ENCODE measurements at places on chromosomes 2 and 18.

- DNase-seq = no peak
These were observed 166.1 kb upstream of the ZNF521 start for GRCh38 chr18:25517881-25518715.

DNA sequence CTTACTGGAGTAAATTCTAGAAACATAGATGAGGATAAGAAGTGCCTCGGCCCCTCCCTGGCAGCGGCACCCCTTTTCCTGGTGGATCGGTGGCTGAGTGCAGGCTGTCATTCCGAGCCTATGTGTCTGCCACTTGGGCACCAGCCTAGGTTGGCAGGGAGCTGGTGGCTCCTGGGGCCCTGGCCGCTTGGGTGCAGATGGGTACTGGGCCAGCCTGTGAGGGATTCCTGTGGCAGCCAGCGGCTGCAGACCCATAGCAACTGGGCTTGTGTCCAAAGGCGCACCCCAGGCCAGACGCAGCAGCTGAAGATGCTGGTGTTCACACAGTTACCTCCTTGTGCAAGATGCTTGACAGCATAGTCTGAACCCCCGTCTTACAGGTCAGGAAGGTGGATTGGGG, 2.8 kb downstream of the SNORC start:
- DNase-seq = no peak

DNA sequence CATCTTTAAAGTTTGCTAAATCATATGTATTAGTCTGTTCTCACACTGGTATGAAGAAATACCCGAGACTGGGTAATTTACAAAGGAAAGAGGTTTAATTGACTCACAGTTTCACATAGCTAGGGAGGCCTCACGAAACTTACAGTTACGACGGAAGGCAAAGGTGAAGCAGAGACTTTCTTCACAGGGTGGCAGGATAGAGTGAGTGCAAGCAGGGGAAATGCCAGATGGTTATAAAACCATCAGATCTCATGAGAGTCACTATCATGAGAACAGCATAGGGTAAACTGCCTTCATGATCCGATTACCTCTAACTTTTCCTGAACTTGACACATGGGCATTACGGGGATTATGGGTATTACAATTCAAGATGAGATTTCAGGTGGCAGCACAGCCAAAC, 1075.2 kb upstream of the NRXN1 start:
- DNase-seq = no peak

GRCh38 chr18:22469926-22470247, 52.2 kb upstream of the CTAGE1 start:
- DNase-seq = no peak

GRCh38 chr2:56590611-56591010, 406.8 kb downstream of the CCDC85A start:
- no peak for DNase-seq

GRCh38 chr18:63111671-63112402, 207.7 kb downstream of the BCL2 start:
- no peak for DNase-seq

- DNase-seq = no peak
These were observed 78.8 kb downstream of the PIEZO2 start for GRCh38 chr18:11070593-11070992.
